Kidney (tissue), 22 donors: ENCODE measurements at places on chromosomes 3 and 15.
A peak's percentile ranks its signal among the peaks of the same experiment; 100 is the strongest.

DNA sequence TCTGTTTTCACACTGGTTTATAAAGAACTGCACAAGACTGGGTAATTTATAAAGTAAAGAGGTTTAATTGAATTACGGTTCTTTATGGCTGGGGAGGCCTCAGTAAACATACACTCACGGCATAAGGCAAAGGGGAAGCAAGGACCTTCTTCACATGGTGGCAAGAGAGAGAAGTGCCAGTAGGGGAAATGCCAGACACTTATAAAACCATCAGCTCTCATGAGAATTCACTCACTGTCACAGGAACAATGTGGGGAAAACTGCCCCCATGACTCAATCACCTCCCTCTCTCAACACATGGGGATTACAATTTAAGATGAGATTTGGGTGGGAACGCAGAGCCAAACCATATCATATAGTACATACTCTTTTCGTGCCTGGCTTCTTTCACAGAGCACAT lies 42.4 kb downstream of the MAP2K1 start:
- DNase-seq = no peak

DNA sequence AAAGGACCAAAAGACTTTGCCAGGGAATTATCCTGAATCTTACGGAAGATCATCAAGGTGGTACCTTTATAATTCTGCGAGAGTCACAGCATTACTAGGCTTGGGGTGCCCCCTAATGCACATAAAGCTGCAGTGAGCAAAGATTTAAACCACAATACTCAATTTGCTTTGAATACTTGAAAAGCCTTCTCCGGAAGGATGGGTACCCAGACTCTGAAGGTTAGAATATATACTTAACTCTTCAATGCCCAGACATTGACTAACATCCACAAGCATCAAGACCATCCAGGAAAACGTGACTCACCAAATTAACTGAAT lies 117.8 kb upstream of the KCNH8 start:
- DNase-seq = no peak

DNA sequence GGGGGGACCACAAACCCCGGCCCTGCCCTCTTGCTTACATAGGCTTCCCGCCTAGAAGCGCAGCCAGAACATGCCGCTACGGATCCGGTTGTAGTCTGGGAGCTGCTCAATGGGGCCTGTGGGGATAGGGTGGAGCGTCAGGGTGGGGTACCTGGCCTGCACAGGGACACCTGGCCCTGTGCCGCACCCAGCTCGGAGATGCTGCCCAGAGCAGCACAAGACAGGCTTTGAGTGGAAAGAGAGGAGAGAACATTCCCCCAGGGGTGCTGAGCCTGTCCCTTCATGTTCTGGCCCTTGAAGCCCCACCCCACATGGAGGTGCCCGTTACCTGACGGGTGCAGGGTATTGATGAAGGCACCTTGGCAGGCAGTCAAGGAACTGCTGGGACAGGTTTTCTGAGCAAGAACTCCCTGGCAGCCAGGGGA lies 4.0 kb upstream of the COL7A1 start:
- no peak for DNase-seq

DNA sequence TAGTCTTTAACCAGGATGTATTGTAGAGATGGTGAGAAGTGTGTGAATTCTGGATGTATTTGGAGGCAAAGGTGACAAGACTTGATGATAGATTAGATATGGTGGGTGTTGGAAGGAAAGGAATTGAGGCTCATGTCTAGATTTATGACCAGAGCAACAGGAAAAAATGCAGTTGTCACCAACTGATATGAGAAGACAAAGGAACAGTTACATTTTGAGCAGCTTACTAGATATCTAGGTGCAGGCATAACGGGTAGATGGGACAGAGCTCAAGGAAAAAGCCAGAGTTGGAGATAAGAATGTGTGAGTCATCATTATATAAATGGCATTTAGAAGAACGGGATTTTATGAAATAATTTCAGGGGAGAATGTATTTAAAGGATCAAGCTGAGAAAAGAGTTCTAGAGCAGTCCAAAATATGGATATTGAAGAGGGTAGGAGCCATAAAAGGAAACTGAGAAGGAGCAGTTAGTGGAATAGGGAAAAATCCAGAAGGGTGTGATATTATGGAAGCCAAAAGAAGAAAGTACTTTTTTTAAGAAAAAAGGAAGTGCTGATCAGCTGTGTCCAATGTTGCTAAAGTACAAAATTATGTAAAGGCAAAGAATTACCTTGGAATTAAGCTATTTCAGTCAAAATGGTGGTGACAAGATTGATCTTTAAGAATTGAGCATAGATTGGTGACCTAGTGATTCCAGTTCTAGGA lies 262.5 kb downstream of the CGGBP1 start:
- DNase-seq = no peak

DNA sequence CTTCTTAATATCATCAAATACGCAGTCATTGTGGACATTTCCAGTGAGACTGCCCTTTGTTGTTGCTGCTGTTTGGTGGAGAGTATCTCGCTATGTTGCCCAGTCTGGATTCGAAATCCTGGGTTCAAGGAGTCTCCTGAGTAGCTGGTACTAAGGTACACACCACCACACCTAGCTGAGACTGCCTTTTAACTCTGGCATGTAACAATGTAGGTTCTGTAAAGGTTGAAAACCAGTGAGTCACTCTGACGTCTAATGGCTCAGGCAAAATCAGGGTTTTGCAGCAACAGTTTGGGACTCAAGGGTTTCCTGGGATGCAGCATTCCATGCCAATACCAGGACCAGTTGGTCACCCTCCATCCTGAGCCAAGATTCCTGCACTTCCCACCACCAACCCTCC lies 52.2 kb downstream of the AQP9 start:
- DNase-seq = no peak

GRCh38 chr3:138011722-138012121 lies 1.8 kb downstream of the CLDN18 start:
- DNase-seq = no peak

GRCh38 chr3:195764961-195765706 lies 44.4 kb downstream of the MUC20 start:
- peak; percentile 63 for DNase-seq
